Right renal pelvis (tissue), 4 donors: ENCODE measurements at places on chromosomes 7 and 10. TPM values are rescaled to one million over a fixed set of nuclear protein-coding genes. Genes with fewer than 3 reads are reported as not detected.

DNA sequence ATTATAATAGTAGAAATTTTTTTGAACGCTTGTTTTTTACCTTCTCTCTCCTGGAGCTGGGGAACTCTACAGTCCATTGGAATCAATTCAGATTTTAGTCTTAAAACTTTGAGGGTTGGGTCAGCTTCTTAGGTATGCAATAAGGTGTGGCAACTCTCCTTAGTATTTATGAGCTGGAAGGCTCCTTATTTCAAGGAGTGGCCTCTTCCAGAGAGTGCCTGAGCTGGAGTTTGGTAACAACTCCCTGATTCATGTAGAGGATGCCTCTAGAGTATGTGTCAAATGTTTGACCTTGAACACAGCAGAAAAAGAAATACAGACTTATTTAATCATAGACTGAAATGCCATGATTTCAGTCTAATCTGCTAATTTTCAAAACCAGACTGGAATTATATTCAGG lies 11.1 kb downstream of the CDK14 start:
- no peak for DNase-seq

CTNNA3 gene
- 3.8 TPM for polyA plus RNA-seq

TMEM130 gene
- polyA plus RNA-seq: 5.8 TPM

TNRC18 gene
- 93.2 TPM for polyA plus RNA-seq

- no peak for DNase-seq
These were observed 185.3 kb downstream of the RPS24 start for GRCh38 chr10:78218798-78219490.

DNA sequence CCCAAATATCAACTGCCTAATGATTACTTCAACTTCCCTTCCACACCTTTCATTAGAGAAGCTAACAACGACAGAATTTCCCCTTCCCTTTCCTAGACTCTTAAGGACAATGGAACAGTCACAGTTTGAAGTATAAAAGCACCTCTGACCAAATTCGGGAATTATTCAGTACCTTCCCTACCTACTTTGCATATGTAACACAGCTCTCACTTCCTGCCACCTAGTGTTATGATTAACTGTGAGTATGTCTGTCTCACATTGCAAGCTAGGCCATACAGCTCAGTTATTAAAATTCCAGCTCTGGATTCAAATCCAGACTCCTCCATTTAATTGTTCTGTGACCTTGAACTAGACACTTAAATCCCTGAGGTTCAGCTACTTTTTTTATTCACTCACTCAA lies 44.8 kb upstream of the HPSE2 start:
- DNase-seq: no peak

MKI67 gene
- polyA plus RNA-seq: 52.5 TPM

GRCh38 chr10:73796766-73797165 lies 11.4 kb downstream of the ZSWIM8 start:
- no peak for DNase-seq

GRCh38 chr10:16505161-16505560 lies 16.5 kb downstream of the C1QL3 start:
- DNase-seq: no peak
